NCI-H1092 (cell line): ENCODE measurements at places on chromosomes 13 and 19.

GRCh38 chr13:77196052-77196618 lies 130.8 kb downstream of the MYCBP2 start:
- no peak for DNase-seq

DNA sequence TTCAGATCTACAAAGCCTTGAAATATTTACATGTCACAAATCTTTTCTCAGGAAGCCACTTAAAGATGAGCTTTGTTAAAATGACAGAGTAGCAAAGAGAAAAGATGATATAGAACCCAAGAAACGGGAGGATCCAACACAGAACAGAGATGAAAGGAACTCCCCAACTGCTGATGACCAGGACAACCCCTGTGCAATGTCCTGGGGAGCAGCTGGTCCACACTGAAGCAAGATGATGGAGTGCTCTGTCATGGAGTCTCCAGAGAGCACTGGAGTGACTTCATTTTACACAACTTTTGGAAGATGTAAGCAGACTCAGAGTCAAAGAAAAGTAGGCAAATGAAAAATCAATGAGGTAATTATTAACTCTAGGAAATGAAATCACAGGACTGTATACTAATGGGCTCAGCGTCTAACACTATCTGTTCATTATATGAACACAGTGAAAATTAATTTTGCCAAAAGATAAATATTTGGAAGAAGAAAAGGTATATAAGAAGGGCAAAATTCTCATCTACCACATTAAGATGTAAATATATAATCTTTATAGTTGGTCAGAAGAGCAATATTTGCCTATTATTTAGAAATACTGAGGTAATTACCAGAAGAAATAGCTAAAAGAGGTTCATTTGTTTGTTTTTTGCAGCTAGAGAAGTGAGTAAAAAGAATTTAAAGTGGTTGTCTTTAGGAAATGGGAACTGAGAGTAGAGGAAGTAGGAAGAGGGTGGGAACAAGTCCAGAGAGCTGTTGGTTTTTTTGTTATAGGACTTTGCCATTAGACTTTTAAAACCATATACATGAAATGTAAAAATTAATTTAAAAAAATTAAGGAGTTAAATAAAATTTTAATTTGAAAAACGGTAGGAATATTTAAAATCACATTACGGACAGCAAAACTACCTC lies 30.5 kb downstream of the MTRF1 start:
- DNase-seq: no peak

GRCh38 chr19:53002479-53002878 lies 11.2 kb upstream of the ERVV-1 start:
- DNase-seq: no peak

GRCh38 chr19:49936549-49936948 lies 7.2 kb upstream of the NUP62 start:
- DNase-seq: no peak

DNA sequence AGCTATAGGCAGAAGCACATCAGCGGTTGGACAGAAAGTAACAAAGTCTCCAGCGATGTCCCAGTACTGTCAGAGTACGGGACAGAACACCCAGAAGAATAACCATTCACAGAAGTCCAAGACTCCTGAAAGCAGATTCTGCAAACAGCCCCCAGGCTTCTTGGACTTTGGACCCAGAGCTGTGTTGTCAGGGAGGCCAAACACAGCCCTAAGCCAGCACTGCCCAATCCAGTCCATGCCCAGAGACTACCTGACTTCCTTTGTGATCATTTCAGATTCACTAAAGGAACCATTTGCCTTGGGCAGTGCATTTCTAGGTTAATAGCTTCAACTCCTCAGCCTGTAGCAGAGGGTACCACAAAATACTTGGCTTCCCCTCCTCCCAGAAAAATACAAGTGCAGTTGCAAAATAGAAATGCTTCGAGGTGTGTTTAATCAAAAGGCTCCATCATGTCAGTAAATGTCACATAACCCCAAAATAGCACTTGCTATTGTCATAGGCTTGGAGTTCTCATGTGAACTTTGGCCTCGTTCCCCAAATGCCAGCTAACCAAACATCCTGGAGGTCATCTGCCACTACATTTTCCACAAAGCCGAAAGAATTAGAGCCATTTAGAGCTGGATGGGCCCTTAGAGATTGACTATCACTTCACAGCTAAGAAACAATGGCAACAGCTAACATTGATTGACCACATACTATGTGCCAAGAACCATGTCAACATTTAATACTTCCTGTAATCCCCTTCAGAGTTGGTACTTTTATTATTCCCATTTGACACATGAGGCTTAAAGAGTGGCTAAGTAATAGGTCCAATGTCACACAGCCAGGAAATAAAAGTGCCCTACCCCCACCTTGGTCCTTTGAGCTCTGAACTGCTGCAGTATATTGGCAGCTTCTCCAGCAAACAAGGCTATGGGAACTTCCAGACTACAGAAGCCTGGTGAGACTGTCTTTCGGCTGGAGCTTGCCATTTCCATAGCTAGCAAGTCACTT lies 329.9 kb downstream of the FOXO1 start:
- peak; percentile 77 for DNase-seq

GRCh38 chr13:28620011-28620830 lies 38.7 kb upstream of the POMP start:
- no peak for DNase-seq

- DNase-seq: no peak
Measured at GRCh38 chr19:7145494-7145893, 76.0 kb downstream of the ZNF557 start.

GRCh38 chr19:35717665-35718344 lies at the start of gene KMT2B:
Gene KMT2B (plus strand): TSS chr19:35718003. CDS start chr19:35718019, 16 bp downstream.
- peak; percentile 89 for DNase-seq

DNA sequence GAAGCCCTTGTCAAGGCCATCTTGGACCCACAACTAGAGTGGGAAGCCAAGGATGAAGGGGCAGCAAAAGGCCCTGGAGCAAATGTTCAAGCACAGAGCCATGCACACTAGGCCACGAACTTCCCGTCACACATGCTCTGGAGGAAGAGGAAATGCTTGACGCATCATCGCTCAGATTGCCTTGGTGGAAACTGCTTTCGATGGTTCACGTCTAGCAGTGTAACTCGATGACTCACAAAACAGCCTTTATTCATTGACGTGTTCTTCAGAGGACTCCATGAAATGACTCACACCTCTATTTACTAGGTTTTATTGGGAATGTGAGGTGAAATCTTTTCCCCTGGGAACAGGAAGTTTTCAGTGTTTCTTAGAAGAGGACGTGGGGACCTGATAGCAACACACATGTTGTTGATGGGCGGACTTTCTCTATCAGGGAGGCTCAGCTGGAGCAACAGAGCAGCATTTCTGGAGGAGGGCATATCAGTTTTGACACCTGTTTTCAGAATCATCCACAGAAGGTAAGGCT lies 79.8 kb upstream of the FLT1 start:
- no peak for DNase-seq

- DNase-seq: no peak
Measured at GRCh38 chr13:62837895-62838294, 1422.2 kb upstream of the PCDH20 start.

DNA sequence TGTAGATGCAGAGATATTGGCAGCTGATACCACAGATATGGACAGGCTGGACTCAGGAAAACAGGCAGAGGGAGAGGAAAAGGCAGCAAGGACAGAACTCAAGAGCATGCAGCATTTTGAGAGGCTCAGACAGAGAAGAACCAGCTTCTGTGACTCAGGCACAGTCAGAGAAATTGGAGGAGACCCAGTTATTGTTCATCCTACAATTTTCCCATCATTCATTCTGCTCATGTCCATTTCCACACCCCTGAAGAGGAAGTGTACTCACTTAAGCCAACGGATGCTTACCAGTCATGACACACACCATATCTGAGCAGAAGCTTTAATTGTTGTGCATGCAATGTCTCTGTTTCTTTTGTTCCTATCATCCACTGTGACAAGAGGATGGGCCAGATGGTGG lies 359.8 kb upstream of the HTR2A start:
- no peak for DNase-seq

DNA sequence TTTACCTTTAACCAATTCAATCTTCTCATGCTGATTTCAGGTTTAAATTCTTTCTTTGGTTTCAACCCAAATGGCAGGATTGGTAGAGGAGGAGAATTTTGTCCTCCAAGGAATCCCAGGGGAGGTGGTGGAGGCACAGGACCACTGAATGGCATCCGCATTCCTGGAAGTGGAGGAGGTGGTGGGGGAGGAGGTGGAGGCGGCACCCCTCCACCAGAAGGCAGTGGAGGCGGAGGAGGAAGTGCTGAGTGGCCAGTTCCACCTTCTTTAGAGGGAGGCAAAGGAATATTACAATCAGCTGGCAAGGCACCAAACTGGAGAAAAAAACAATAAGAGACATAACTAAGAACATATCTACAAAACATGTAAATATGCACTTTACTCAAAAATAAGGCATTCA lies 192.9 kb downstream of the DIAPH3 start:
- no peak for DNase-seq

- DNase-seq: no peak
Measured at GRCh38 chr19:18021121-18021755, 13.3 kb downstream of the ARRDC2 start.

- DNase-seq: no peak
Measured at GRCh38 chr19:5809053-5809452, 4.2 kb downstream of the NRTN start.

- no peak for DNase-seq
Measured at GRCh38 chr13:106110241-106110855, 425.1 kb downstream of the EFNB2 start.

GRCh38 chr19:37114001-37114400 lies 35.8 kb downstream of the ZNF420 start:
- DNase-seq: no peak

GRCh38 chr19:48310227-48310626 lies 15.1 kb upstream of the EMP3 start:
- DNase-seq: no peak

DNA sequence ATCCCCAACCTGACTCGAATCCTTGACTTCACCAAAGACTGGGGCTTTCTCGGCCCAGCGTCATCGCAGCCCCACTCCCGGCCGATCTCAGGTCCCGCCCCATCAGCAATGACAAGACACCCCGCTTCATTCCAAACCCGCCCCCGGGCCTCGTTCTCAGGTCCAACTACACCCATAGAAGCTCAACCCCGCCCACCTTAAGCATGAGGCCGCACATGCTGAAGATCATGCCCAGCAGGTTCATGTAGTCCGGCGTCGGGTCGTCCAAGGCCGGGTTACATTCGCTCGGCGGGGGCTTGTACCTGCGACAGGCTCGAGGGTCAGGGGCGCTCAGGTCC lies 2.3 kb downstream of the WDR83 start:
- DNase-seq: no peak

DNA sequence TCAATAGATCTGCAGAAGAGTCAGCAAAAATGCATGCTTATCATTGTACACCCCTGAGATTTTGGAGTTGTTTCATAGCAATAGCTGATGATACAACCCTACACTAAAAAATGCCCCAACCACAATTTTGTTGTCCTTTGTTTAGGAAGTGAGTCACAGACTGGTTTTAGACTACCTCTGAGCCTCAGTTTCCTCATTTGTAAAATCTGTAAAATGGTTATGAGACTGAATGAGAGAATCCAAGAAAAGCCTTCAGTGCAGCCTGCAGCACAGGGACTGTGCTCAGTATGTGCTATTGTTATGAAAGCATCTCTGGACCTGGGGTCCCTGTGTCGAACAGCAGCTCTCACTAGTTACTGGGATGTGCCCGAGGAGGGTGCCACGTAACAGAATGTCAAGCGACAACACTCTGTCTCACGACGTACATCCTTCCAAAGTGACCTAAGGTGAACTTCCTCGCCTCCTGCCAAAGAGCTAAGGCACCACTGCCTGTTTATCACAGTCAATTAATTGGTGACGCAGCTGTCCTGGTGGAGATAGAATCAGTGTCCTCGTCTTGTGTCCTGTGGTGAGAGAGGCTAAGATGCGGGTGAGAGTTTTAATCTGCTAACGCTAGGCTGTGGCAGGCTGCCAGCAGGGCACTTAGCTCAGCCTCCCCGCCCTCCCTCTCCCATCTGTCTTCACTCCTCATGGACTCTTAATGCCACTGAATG lies 18.1 kb downstream of the DHRS12 start:
- DNase-seq: peak; percentile 81

DNA sequence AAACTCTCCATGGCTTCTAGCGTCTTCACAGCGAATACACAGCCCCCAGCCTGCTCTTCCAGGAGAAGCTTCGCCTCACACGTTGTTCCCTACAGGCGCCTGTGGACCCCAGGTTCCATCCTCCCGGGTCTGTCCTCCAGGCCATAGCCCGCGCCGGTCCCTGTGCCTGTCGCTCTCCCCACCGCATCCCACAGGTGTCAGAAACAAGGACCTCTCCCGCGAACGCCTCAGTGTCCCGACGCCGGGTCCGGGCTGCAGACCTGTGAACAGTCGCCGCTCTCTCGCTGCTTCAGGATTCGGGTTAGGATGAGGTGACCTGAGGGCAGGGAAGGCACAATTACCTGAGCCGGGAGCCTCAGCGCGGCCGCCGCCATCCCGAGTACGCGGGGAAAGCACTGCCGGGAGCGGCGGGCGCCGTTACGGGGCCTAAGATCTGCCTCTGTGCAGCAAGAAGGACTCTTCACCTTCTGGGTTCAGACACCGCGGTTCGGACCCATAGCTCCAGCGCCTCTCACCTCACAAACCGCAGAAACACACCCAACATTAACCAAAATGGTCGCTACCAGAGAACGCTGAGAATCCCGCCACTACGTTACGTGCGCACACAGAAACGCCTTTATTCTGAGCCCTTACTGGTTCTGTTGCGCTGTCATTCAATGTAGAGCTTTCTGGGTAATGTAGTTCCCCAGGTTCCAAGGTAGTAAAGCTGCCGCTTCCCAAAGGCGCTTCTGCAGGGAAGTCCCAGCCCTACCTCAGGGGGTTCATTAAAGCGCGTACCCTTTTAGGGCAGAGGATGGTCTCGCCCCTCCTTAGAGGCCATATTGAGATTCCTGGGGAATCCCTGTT lies at the start of gene ZNF418:
ZNF418 (minus strand) TSS at position 583 of the 846 bp plus-strand sequence. CDS start 1,580 bp downstream, outside the sequence.
- no peak for DNase-seq

- no peak for DNase-seq
Measured at GRCh38 chr19:39335168-39335548, 685 bp downstream of the GMFG start.

DNA sequence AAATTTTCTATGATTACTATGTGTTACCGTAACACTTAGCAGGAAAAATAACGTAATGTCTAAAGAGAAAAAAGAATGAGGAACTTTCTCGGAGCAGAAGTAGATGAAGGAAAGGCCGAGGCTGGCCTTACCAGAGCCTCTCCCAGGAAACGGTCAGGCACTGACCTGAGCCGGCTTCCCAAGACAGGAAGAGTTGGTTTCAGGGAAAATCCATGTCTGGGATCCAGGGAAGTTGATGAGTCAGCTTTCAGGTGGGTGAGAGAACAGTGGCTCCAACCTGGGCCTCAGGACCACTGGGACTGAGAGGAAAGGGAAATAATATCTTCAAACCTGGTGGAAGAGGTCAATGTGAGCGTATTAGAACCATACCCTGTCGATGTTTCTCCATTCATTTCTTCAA lies 93.3 kb upstream of the UBL3 start:
- no peak for DNase-seq

DNA sequence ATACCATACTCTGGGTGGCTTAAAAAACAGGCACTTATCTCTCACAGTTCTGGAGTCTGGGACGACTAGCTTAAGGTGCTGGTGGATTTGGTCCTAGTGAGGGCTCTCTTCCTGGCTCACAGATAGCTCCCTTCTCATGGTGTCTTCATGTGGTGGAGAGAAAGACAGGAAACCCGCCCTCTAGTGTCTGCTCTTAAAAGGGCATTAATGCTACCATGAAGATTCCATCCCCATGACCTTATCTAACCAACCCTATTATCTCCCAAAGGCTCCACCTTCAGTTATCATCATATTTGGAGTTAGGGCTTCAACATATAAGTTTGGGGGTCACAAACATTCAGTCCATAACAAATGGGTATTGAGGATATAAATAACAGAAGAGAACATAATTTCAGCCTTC lies 139.4 kb downstream of the HS6ST3 start:
- no peak for DNase-seq

GRCh38 chr19:47100290-47100689 lies 13.3 kb downstream of the ZC3H4 start:
- no peak for DNase-seq
